CD4-positive, alpha-beta T cell treated with Interferon alpha-2 for 1 hour (primary cell): ENCODE measurements at places on chromosomes 1 and 21.

DNA sequence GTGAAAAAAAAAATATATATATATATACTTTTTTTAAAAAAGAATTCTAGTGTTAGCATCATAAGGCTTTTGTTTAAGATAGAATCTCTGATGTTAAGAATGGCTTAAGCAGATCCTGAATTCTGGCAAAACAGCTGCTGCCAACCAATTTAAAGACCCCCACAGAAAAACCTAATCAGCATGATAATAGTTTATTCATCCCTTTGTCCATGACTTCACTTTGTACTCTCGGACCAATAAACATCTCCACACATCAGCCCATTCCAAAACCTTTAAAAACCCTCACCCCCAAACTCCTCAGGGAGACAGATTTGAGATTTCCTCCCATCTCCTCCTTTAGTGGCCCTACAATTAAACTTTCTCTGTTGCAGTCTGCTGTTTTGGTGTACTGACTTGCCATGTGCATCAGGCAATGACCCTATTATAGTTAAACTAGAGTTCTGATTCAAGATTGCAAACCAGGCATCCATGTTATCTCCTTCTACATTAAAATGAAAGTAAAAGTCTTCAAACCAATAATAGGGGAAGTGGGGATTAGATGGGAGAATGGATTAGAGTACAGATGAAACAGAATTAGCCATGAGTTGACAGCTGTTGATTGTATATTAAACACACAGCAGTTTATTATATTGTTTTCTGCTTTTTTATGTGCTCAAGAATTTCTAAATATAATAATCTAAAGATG is 9.8 kb upstream of the PHTF1 start:
- no peak for DNase-seq

DNA sequence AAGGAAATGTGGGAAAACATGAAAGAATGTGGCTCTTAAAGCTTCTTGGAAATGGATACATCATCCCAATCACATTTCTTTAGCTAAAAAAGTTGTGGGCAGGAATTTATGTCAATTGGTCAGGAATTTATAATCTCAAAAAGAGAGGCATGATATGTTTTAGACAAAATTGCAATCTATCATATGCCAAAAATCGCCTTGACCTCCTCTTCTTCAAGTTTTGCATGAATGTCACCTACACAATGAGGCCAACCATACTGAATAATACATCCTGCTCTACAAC is 42.4 kb downstream of the ATP6V1G3 start:
- no peak for DNase-seq

GRCh38 chr1:154741327-154741726 is 128.8 kb downstream of the KCNN3 start:
- no peak for DNase-seq

GRCh38 chr1:8133657-8134430 is 107.7 kb upstream of the ERRFI1 start:
- no peak for DNase-seq

DNA sequence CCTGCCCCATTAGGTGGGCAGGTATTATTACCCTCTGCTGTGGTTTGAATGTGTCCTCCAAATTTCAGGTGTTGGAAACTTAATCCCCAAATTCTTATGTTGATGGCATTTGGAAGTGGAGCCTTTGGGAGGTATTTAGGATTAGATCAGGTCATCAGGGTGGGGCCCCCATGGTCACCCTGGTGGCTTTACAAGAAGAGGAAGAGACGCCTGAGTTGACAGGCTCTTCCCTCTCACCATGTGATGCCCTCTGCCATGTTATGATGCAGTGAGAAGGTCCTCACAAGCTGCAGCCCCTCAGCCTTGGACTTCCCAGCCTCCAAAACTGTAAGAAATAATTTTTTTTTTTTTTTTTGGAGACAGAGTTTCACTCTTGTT is 8.8 kb upstream of the THEMIS2 start:
- DNase-seq: no peak

- DNase-seq: no peak
Measured at GRCh38 chr1:44476891-44477290, 71.8 kb downstream of the RNF220 start.
